Kidney (tissue), 22 donors: ENCODE measurements at places on chromosomes 6 and 20. TPM values are rescaled to one million over a fixed set of nuclear protein-coding genes. Genes with fewer than 3 reads are reported as not detected.

DNA sequence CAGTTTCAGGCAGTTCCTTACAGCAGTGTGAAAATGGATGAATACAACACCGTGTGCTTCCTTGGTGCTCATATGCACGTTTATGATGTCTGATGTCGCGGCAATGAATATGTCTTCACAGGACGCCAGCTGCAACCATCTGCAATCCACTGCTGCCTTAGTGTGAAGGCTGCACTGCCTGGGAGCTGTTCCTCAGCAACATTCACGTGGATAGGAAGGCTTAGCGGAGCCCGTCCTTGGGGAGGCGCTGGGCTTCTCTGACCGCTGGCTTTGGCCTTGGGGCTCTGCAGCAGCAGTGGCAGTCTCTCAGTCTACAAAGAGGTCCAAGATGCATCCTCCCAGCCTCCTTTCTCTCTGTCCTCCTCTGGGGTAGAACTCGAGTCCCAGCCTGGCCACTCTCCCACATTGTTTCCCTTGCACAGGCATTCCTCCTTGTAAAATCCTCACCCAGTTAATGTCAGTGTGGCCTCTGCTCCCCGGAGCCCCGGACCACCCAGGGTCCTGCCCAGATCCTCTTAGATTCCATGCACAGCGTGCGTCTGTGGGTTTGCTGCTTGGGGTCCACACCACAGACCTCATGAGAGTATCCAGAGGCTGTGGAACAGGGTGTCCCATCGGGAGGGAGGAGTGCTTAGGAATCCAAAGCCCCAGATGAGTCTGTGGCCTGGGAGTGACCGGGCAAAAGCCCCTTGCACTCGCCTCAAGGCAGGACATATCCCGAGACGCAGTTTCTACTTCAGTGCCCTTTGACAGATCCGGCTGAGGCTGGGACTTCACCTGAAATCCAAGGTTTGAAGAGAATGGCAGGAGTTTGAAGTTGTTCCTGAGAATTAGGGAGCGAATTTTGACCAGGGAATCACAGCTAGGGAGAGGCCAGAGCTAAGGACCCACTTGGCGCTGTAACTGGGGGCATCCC is 181.3 kb downstream of the THBS2 start:
- DNase-seq: no peak

GRCh38 chr6:158068893-158069799 is 87.5 kb downstream of the SYNJ2 start:
- DNase-seq: peak; percentile 41

ASIP gene
- polyA plus RNA-seq: 0.84 TPM

DNA sequence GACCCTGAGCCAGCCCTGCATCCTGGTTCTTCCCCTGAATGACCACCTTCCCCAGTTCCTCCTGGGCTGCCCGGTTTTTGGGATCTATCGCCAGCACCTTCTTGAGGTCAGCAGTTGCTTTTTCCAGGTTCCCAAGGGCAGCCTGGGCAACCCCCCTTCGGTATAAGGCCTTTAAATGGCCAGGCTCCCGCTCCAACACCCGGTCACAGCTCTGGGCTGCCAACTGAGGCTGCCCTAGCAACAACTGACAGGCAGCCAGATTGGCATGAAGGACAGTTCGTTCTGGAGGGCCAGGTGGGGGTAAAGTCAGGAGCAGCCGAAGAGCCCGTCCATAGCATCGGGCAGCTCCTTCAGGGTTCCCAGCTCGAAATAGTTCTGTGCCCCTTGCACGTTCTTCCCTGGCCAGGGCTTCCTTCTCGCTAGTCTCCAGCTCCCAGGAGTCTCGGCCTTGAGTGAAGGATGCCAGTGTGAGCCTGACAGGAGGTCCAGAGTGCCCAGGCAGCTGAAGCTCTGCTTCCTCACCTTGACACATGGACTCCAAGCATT is 778 bp upstream of the ATF6B start:
- DNase-seq: no peak

FLRT3 gene
- 14.2 TPM for polyA plus RNA-seq

DNA sequence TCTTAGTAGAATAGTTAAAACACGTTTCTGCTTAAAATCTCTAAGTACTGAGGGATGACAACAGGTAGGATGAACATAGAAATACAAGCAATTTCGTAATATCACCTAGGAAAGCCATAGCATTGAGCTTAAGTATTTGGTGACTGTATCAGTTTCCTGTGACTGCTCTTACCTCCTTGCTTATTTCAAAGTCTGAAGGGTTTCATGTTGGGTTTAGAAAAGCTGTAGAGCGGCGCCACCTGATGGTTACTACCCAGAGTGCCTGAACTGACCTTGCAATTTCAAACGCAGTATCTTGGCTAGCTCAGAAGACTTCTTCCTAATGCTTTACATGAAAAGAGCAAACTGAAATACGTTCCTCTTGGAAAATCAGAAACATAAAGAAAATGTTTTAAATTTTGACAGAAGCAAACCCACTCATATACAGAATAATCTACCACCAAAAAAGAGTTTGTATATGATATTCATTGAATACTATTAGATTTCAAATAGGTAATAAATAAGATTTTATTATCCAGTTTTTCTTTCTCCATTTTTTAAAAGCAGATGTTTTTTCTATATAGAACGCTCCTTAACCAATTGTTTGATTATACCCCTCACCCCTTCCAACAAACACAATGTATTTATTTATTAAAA is 82.3 kb upstream of the RIPOR2 start:
- DNase-seq: no peak

DNA sequence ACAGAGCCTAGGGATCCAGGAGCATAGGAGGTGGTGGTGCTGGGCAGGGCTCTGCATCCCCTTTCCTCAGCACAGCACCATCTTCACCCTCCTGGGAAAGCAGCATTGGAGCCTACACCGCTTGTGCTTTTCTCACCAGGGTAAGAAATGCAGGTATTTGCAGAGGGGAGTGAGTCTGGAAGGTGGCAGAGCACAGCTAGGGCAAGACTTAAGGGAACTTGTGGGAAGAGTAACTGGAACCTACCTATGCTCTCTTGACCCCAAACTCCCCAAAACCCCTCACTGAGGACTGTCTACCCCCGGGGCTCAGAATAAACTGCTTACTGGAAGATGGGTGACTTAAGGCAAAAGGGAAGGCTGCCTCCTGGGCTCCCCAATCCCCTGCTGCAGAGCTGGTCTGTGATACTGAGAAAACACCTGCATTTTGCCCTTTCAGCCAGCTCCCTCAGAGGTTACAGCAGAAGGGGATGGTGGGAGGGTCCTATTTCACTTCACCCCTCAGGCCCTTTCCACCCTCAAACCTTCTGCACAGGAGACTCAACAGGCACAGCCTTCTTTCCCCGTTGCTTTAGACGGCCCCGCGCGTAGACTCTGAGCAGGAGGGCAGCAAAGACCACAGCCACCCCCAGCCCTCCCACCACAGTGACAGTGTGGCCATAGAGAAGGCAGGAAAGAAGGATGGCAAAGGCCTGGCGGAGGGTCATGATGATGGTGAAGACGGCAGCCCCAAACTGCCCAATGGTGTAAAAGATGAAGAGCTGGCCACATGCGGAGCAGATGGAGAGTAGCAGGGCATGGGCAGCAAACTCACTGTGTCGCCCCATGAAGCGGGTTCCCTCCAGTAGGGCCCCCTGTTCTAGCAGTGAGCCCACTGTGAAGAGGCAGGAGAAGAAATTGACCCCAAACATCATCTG is 2.9 kb downstream of the SLC35B2 start:
- DNase-seq: peak; percentile 46

- DNase-seq: no peak
These were observed 67.2 kb downstream of the PLCB4 start for GRCh38 chr20:9136114-9136513.

DNA sequence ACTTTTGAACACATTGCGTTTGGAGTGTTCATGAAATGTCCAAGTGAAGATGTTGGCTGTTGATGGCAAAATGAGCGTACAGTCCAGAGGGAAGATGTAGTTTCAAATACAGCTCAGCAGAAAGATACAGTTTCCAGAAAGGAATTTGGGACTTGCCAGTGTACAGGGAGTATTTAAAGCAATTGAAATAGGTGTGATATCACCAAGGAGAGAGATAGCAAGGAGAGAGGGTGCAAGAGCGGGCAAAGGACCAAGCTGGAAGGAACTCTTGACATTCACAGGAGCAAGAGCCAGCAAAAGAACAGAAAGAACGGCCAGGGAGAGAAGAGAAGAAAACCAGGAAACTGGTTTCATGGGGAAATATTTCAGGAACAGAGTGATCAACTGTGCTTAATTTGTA is 47.8 kb downstream of the CARMIL1 start:
- no peak for DNase-seq

- no peak for DNase-seq
These were observed 40.3 kb downstream of the SAMD3 start for GRCh38 chr6:130182466-130182865.

CST3 gene
- 942 TPM for polyA plus RNA-seq

GRCh38 chr6:79824202-79824601 is 123.2 kb downstream of the ELOVL4 start:
- DNase-seq: no peak

GRCh38 chr6:163725008-163725941 is 310.8 kb downstream of the QKI start:
- DNase-seq: no peak

- peak; percentile 61 for DNase-seq
These were observed 155.7 kb upstream of the SUPT3H start for GRCh38 chr6:45533386-45533785.

DNA sequence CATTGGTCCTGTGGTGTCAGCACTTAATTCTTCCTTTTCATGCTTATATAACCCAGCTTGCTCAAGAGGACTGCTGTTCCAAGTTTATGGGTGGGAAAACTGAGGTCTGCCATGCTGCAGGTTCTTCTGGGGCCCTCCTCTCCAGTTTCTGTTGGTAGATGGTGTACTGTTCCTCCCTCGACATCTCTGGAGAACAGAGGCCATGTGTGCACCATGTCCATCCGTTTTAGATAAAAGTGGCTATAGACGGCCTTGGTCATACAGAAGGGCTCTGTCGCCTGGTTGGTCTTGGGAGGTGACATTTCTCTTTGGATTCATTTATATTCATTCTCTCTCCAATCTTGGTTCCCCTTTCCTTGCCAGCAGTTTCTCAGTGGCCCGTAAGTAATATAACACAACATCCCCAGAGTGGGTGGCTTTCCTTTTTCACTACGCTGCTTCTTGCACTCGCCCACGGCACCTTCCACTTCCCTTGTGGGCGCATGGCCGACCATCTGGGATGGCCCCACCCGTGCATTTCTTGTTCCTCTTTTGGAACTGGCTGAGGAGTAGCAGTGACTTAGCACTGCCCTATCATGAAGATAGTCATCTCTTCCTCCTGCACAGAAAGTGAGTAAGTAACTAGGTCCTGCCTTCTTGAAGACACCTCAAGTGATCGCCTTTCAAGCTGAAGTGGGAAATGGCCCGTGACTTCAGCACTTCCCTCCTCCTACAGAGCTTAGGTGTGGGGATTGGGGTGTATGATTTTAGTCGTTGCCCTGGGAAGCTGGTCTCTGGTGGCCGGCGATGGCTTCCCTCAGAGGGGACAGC is 94.2 kb downstream of the RREB1 start:
- DNase-seq: no peak

NMBR gene
- not detected for polyA plus RNA-seq

DNA sequence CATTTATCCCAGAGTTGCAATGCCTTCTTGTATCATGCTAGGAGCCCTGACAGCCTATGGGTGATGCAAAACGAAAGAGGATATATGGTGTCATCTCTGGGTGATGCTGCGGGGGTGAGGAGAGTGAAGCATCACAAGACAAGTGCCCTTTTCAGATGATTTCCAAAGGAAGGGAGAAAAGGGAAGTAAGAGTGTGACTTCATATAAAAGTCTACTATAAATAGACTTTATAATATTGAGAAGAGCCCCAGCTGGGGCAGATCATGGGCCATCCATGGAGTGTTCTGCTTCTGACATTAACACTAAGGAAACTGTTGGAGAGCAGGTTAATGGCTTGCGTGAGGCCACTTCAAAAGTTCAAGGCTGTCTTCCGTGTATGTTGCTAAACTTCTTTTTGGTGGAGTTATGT is 4.4 kb downstream of the CD83 start:
- no peak for DNase-seq

GRCh38 chr6:15382089-15382488 is 136.2 kb downstream of the JARID2 start:
- no peak for DNase-seq

DNA sequence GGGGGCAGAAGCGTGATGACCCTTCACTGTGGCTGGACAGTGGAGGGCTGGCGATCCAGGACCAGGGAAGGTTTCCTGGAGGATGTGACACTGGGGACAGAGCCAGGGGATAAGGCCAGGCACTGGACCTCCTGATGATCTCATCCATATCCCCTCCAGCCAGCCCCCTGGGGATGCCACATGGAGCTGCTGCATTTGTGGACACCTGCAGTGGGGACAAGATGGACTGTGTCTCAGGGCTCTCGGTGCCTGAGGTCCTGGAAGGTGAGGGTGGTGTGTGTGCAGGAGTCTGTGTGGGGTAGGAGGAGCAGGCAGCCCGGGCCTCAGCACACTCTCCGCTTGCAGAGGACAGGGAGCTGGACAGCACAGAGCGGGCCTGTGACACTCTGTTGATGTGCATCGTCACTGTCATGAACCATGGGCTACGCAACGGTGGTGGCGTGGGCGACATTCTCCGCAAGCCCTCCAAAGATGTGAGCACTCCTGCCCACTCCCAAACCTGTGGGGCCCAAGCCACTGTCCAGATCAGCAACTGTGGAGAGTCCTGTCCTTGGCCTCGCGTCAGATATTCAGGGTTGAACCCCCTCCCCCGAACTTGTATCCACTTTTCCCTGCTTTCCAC is 19.9 kb downstream of the UQCC2 start:
- DNase-seq: peak; percentile 59

DNA sequence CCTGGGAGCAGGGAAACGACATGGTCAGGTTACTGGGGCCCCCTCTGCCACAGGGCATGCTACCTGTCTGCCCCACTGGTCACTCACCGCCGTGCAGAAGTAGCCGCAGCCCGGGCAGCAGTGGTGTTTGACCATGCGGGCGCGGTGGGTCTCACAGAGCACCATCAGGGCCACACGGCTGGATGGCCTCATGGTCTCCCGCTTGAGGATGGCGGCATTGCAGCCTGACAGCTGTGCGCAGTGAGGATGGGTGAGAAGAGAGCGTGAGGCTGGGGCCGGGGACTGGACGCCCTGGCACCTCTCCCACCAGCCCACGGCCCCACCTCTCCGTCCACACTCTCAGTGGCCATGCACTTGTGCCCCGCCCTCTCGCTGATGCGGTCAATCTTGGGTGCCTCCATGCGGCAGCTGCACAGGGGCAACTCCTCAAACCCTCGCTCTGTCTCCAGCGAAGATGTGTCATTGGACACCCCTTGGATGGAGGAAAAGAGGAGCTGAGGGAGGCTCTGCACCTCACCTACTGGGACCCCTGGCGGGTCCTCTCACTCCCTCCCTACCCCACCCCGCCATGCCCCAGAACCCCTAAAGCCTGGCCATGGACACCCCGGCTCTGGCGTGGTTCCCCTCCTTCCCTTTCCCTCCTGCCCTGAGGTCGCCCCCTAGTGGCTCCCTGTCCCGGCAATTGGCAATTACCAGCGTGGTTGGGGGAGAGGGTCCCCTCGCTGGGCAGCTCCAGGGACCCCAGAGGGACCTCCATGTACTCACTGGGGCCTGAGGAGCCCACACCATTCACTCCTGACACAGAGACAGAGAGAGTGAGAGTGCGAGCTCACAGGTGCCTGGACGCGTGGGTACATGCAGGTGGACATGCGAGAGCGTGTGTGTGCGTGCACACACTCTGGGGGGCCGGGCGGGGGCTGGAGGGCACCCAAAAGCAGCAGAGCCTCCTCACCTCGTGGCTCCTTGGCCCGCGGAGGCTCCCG is 8.9 kb downstream of the EHMT2 start:
- no peak for DNase-seq
